ENCODE measurements at places on chromosomes 11 and 22.

GRCh38 chr22:17077255-17077654, 7.5 kb upstream of the IL17RA start:
- no peak for DNase-seq

GRCh38 chr22:38417252-38418060, 37.5 kb downstream of the KCNJ4 start:
- DNase-seq = no peak

DNA sequence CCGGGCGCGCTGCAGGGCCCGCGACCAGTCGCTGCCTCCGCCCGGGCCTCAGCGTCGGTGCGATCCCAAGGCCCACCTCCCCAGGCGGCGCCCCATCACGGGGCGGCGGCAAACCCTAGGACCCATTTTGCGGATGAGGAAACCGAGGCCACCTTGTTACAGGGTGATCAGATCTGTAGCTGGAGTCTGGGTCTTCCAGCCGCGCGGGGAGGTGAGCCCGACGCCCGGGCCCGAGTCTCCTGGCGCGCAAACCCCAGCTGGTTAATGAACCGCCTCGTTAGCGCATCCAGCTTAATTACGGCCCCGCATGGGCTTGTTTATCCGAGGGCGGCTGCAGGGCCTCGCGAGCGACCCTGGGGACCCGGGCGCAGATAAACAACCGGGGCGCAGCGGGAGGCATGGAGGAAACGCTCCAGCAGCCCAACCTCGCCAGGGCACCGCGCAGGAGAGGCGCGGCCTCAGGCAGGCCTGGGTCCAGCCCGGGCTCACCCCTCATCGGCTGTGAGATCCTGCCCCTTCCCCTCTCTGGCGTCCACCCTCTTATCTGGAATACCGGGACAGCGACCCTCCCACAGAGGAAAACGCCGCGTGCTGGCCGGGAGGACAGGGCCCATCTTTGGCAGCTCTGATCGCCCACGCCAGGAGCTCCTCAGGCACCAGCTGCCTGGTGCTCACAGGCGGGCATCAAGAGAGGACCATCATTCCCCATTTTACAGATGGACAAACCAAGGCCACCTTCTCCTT, 14.7 kb downstream of the OTUB1 start:
- DNase-seq = no peak

- DNase-seq = no peak
Observed at GRCh38 chr11:71282581-71283351, 30.4 kb upstream of the SHANK2 start.

DNA sequence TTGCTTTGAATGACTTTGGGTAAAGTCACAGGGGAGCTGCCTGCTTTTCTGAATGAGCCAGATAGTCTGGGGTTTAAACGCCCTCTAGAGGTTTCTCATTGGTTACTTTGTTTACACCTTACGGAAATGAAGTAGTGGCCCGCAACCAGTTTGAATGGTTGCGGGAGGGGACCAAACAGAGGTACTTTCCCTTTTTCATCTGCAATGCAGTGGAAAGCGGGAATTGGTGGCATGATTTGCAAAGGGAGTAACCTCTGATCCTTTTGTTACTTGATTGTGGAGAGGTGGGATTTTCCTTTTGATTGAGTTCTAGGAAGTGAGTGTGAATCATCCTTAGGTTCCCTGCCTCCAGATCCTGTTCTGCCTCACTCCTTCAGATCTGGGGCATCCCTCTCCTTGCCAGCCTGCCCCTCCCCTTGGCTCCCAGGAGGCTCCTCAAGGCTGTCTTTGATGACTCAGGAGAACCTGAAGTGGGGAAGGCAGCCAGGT, 15.9 kb upstream of the GLYATL1 start:
- DNase-seq = no peak

GRCh38 chr11:2212411-2213251, 41.0 kb upstream of the TH start:
- DNase-seq = no peak

GRCh38 chr11:68750195-68751003, 921 bp downstream of the TESMIN start:
- no peak for DNase-seq

DNA sequence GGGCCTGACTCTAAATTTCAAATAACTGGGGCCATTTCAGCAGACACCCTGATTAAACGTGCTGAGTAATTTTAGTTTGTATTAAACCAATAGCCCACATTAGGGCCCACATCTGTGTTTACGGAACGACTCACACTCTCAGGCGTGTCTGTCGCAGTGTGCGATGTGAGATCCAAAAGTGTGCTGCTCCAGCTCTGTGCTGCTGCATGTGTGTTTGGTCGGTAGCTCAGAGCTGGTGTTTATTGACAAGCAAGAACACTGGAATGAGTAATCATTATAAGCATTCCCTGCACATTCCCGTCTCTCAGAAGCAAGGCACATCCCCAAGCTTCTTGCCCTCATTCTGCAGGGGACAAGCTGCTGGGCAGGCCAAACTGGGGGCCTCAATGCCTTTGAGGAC, 7.8 kb downstream of the OPCML start:
- no peak for DNase-seq

DNA sequence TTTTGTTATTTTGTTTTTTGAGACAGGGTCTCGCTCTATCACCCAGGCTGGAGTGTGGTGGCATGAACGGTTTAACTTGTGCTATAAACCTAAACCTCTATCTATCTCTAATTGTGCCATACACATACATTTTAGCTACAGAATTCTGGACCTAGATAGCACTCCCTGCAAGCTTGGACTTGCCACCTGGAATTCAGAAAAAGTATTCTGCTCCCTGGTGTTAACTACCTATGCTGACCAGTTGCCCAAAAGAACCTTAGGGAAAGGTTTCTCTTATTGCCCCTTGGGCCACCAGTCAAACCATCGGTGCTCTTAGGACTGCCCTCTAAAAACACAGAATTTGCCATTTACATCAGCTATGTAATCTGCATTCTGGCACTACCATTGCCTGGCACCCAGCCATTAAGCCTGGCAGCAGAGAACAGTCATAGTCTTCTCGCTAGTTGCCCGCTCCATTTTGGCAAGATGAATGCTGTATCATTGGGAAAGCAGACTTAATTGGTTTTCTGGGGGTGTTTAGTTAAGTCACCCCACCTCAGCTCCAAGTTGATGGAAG, 55.3 kb downstream of the ETS1 start:
- no peak for DNase-seq

GRCh38 chr11:130510407-130511006, 62.1 kb downstream of the ADAMTS15 start:
- no peak for DNase-seq

- DNase-seq = no peak
Observed at GRCh38 chr22:49004484-49005399, 822.9 kb downstream of the BRD1 start.

- no peak for DNase-seq
Observed at GRCh38 chr11:102469196-102469821, 16.7 kb upstream of the TMEM123 start.

DNA sequence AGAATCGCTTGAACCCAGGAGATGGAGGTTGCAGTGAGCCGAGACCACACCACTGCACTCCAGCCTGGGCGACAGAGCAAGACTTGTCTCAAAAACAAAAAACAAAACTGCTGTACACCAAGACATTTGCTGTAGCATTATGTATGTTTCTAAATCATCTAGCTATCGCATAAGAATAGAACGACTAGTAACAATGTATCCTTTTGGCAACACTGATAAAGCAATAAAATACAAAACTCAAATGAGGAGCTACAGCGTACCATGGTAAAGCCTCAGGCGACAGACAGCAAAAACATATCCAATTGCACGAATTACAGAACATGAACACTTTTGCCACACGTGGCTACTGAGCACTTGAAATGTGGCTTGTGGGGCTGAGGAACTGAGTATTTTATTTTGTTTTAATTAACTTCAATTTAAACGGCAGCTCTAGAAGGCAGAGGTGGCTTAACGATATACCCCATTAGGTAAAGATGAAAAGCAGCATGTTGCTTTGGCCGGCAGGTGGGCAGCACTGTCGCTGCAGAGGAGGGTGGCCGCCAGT, 2.3 kb downstream of the TUBGCP6 start:
- DNase-seq = no peak

DNA sequence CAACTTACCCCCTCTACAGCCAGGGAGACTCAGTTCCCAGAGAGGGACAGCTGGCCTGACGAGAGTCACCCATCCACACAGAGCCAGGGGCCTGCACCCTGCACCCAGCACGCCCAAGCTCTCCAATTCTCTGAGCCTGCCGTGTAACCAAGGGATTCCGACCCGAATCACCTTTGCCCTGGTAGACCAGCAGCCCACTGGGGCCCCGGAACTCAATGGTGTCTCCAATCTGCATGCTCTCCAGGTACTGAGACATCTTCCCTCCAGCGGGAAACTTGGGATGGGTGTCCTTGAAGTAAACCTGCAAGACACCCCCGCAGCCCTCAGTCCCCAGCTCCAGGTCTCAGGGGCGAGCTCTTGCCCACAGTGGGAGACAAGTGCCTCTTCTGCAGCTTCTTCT, 12.4 kb downstream of the ATP5MGL start:
- no peak for DNase-seq

- DNase-seq = no peak
Observed at GRCh38 chr11:45580399-45580798, 85.0 kb downstream of the CHST1 start.

GRCh38 chr11:96642583-96642982, 252.8 kb downstream of the JRKL start:
- no peak for DNase-seq

- no peak for DNase-seq
Observed at GRCh38 chr11:31127290-31127689, 242.2 kb downstream of the DCDC1 start.

- no peak for DNase-seq
Observed at GRCh38 chr11:68759991-68760390, 8.7 kb upstream of the TESMIN start.

- DNase-seq = no peak
Observed at GRCh38 chr22:36411589-36412258, 24.0 kb upstream of the MYH9 start.

DNA sequence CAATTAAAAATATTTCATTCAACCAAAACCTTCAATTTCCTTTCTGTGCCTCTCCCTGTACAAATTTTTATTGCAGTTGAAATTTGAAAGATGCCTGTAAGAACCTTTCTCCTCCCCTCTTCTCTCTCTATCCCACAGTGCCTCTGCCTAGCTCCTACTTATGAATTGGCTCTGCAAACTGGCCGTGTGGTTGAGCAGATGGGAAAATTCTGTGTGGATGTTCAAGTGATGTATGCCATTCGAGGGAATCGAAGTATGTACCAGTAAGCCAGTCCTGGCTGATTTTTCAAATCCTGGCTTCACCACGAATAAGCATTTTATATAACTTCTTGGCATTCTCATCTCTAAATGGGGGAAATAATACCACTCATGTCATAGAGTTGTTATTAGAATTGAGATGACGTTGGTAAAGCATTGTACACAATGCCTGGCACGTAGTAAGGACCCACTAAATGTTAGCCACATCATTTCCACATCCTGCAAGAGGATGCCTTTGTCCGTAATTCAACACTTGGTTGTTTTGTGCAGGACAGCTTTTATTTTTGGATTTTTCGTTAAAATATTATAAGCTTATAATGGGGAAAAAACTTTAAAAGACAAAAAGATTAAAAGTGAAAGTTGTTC, 6.0 kb downstream of the DDX25 start:
- DNase-seq = no peak

- DNase-seq = no peak
Observed at GRCh38 chr11:82494988-82495432, 238.7 kb downstream of the FAM181B start.

DNA sequence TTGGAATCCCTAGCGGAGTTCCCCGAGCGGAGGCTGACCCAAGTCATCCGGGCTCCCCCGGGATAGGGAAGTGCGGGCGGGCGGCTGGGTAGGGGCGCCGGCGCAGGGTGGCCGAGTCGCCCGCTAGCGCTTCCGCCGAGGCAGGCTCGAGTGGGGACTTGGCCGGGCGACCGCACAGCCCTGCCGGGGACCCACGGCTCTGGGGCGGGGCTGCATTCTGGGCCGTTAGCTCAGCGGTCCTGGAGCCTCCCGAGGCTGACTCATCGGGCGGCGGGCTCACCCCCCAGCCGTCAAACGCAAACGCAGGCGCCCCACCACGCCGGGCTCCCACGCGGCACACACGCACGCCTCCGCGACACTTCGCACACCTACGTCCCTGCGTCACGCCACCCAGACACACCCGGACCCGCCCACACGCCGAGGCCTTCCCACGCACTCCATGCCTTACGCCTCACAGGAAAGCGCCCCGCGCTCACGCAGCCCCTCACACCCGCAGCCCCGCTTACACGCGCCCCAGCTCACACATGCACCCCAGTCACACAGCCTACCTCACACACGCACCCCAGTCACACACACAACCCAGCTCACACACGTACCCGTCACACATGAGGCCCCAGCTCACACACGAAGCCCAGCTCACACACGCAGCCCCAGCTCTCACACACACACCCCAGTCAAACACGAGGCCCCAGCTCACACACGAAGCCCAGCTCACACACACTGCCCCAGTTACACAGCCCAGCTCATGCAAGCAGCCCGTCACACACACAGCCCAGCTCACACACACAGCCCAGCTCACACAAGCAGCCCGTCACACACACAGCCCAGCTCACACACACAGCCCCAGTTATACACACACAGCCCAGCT, 1.2 kb downstream of the PHLDB1 start:
- no peak for DNase-seq

All from NCI-H2107 (cell line).